Epithelial cell of prostate (primary cell): ENCODE measurements at places on chromosomes 16 and 17.

DNA sequence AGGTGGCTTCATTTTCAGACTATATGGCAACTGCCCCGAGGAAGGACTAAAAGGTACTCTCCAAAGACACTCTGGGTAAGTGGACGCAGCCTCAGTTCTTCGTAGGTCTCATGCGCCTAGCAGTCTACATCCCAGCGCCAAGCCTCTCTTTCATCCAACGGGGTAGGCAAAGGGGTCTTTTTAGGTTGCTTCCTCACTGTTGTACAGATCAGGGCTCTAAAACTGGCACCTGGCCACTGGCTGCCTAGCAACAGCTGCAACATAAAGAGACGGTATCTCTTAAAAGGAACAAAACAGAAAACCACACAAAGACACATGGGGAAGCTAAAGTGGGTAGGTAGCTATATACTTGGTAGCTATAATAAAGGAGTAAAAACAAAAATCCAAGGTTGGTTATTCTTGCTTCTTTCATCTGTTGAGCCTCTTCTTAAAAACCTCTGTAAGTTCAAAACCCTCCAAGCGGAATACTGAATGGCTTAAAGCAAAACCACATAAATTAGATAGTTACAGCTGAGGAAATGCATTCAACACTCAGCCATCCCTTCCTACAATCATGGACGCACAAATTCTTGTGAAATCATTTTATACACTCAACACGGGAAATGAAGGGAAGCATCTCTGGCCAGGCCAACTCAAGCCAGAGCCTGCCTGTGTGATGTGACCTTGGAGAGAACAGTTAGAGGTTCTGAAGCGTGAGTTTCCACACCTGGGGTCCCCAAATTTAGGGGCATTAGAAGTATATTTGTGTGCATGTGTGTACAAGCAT, 22.7 kb downstream of the CYTH1 start:
- DNase-seq, result no peak

GRCh38 chr17:72501404-72502370, 380.9 kb downstream of the SOX9 start:
- no peak for DNase-seq

DNA sequence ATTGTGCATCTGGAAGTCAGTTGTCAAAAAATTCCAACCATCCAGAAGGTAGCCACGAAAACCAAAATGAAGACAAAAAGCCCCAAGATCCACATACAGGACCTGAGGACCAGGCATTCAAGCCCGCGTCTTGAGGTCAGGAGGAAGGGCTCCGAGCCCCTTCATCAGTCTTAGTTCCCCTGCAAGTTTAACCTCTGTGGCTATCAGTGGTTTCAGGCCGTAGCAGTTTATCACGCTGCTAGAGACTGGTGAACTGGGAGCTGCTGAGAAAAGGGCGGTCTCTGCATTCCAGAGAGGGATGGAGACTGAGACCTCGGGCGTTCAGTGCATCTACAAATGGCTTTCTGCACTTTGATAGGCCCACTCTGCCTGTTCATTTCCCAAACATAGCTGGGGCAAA, 70.6 kb downstream of the IRF8 start:
- no peak for DNase-seq

GRCh38 chr17:47622180-47622549, 27.6 kb upstream of the KPNB1 start:
- no peak for DNase-seq

GRCh38 chr16:24520983-24521382, 18.4 kb upstream of the RBBP6 start:
- DNase-seq, result no peak

DNA sequence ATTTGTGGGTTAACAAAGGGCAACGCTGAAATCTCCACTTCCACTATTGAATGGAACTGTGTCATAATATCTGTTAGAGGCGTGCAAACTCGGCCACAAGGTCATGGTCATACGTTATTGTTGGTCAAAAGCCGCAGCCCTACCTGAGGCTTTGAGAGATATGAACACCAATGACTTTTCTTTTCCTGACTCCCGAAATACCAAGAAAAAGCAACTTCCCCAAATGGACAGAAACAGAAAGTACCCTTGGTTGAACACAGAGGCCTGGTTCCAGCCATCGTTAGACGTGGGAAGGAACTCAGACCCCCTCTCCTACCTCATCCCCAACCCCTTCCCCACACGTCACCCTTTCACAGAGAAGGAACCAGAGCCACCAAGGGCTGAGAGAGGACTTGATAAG, 1.4 kb upstream of the PIK3R5 start:
- DNase-seq, result no peak

DNA sequence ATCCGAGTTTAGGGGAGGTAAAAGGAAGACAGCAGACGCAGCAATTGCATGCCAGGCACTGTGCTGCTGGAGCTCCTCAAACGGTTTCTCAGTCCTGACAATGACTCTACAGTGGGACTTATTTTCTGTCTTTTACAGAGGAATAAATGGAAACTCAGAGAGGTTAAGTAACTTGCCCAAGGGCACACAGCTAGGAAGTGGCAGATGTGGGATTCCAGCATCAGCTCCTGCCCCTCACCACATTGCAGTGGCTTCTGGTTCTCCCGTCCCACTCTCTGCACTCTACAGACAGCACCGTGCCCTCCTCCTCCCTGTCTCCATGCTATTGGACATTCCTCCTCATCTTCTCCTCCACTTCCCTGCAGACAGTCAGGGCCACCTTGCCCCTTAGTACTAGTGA, 74.2 kb upstream of the KSR1 start:
- DNase-seq, result no peak

GRCh38 chr16:68097088-68097487, 11.9 kb downstream of the NFATC3 start:
- no peak for DNase-seq

DNA sequence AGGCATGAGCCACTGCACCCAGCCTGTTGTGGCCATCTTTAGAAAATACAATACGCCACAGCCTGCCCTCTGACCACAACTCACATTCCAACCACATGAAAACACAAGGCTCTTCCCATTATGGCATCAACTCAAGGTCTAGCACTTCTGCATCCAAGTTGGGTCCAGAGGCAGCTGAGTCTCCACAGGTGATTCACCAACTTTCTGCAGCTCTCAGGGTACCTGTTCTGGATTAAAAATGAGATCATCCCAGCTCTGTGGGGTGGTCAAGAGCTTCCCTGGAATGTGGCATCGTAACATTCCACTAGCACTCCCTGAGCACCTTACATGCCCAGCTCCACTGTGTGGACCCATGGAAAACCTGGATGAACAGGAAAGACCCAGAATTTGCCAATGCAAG, 9.9 kb upstream of the GUCY2D start:
- DNase-seq, result peak; percentile 95

DNA sequence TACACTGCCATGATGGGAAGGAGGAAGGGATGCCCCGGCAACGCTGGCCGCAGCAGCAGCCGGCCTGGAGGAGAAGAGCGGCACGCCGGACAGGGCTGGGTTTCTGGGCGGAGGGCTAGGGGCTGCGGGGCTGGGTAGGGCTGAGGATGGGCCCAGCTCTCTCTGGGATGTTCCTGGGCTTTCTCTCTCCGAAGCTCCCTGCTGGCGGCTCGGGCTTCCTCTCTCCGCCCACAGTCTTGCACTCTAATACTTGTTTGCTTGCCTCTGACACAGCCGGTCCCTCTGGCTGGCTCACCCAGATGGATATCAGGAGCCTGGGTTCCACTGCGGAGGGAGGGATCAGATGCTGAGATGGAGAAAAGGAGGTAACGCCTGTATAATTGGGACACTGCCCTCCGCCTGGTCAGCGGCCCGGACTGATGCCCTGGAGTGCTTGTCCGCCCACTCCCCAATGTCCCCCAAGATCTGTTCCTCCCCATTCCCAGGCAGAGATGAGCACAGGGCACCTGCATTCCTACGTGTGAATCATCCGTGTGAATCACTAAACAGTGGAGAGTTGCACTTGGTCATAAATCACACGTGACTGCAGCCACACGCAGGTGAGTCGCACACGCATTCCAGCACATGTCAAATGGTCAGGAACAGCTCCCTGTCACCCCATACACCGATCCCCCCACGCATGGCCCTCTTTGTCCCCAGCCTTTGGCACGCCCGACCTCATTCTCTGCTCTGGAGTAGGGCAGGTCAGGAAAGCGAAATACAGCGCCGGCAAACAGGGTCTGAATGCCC, at the start of gene ALOXE3:
TSS of gene ALOXE3 (minus strand) at position 535 of the 789 bp plus-strand sequence. CDS start at position 11, 524 bp downstream.
- DNase-seq, result peak; percentile 91

- no peak for DNase-seq
These were observed 39.2 kb downstream of the ADCY7 start for GRCh38 chr16:50305441-50306061.

GRCh38 chr16:27645396-27645795, 95.5 kb downstream of the KATNIP start:
- no peak for DNase-seq

GRCh38 chr17:41133880-41134735, 6.2 kb downstream of the KRTAP4-6 start:
- no peak for DNase-seq

GRCh38 chr17:48618256-48618896, 3.3 kb upstream of the HOXB8 start:
- DNase-seq, result peak; percentile 18

DNA sequence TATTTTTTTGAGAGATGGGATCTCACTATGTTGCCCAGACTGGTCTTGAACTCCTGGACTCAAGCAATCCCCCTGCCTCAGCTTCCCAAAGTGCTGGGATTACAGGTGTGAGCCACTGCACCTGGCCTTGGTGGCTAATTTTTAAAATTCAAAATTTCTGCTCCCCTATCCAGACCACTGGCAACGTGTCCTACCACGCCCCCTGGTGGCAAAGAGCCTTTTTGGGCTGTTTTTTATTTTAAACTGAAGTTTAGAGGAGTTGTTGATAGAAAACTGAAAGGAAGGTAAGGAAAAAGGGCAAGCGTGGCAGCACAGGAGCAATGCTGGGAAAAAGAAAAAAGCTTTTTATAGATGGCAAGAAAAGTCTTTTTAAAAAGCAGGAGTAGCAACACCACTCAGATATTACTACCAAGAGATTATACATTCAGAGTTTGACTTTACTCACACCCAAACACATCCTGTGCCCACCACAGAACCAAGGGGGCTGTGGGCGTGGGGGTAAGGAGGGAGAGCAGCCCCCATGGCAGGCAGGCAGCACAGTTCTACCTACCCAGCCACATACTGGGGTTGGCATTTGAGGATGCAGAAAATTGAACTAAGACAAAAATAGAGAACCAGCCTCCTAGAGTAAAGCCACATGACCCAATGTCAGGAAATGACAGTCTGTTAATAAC, 4.2 kb upstream of the MXRA7 start:
- no peak for DNase-seq

DNA sequence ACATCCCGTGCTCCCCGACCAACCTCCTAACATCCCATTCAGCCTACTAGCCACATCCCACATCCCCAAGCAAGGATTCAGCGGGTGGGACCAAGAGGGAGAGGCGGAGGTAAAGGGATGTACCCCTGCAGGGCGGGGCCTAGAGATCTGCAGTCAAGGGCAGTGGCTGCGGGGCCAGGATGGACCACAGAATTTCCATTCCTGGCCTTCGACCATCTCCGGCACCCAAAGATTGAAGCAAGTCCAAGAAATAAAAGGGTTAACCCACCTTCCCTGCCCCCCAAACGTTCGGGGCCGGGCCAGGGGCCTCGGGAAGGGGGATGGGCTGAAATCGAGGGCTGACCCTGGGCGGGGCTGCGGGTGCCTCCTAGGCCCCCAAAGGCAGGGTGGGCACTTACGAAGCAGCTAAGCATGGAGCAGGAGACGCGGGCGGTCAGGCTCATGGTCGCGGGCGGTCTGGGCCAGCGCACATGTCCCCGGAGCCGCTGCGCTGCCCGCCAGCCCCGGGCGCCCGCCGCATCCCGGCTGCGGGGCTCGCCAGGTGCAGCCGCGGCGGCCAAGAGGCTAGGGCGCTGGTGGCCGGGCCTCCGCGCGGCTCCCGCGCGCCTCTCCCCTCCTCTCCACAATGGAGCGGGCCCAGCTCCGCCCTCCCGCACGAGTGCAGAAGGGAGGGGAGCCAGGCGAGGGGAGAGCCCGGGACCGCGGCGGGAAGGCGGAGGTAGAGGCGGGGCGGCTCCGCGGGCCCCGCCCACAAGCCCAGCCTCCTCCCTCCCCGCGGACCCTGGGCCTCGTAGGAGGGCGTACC, at the start of gene MTMR4:
TSS of gene MTMR4 (minus strand) at position 674 of the 805 bp plus-strand sequence. CDS start at position 443, 231 bp downstream.
- no peak for DNase-seq

DNA sequence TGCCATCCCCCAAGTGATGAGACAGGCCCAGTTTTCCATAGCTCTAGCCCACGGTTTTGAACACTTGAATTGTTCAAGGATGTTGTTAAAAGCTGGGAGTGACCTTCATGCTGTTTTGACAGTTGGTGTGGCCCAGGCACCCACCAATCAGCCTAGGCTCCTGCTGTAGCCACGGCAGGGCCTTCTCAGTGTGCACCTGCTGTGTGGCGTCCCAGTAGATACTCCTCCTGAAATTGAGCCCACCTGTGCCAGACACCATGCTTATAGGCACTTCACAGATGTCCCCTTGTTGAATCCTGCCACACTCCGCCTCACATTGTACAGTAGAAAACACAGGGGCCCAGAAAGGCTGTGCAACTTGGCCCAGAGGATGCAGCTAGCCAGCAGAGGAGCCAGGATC, 86.4 kb downstream of the SOCS1 start:
- no peak for DNase-seq

GRCh38 chr16:11423315-11424117, 78.3 kb downstream of the RMI2 start:
- DNase-seq, result no peak

DNA sequence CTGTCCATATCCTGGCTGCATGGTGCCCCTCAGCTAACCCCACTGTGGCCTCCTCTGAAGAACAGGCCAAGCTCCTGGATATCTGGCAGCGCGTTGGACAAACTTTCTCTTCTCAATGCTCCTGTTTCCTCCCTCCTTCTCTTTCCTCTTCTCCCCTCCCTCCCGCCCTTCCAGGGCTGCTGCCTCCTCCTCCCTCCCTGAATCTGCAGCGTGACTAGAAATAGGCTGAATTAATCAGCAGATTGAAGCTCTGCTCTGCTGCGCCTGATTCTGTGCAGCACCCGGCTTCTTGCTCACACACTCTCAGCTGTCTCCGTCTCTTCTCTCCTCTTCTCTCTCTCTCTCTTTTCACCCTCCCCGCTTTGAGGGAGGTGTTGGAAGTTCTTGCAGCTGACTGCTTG, 19.8 kb downstream of the TMEM94 start:
- no peak for DNase-seq

DNA sequence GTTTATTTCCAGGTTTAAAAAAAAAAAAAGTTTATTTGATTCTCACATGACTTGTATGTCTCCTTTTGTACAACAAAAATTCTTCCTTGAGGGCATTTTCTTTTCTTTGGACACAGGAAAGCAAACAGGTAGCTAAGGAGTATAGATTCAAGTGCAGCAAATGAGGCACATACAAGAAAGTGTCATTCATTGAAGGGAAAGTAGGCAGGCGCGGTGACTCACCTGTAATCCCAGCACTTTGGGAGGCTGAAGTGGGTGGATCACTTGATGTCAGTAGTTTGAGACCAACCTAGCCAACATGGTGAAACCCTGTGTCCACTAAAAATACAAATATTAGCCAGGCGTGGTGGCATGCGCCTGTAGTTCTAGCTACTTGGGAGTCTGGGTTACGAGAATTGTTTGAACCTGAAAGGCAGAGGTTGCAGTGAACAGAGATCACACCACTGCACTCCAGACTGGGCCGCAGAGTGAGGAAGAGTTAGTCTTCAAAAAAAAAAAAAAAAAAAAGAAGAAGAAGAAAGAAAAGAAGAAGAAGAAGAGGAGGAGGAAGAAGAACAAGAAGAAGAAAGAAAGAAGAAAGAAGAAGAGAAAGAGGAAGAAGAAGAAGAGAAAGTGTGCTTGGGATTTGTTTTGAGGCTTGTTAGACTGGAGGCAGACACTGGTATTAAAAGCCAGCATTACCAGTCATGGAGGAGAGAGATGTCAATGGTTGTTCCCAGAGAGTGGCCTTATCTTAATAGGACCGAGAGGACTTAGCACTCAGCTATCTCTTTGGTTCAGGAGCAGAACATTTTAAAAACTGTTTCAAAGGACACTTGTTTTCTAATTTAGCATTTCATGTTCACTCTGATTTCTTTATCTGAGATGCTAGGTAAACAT, 19.7 kb downstream of the GINS3 start:
- no peak for DNase-seq
